ENCODE measurements at places on chromosomes 2 and 18. TPM values are rescaled to one million over a fixed set of nuclear protein-coding genes. Genes with fewer than 3 reads are reported as not detected.

The SPDYA gene
- polyA plus RNA-seq: 3.7 TPM

The CFAP53 gene
- 3.1 TPM for polyA plus RNA-seq

The CXCR2 gene
- 0.26 TPM for polyA plus RNA-seq

The REG3A gene
- not detected for polyA plus RNA-seq

The GALNT13 gene
- polyA plus RNA-seq: 25.9 TPM

The DSG2 gene
- polyA plus RNA-seq: 1.3 TPM

The TGFBRAP1 gene
- 18.9 TPM for polyA plus RNA-seq

The IL36G gene
- polyA plus RNA-seq: 0.18 TPM

The AGXT gene
- not detected for polyA plus RNA-seq

The ASTL gene
- 0.27 TPM for polyA plus RNA-seq

The SPC25 gene
- 10.3 TPM for polyA plus RNA-seq

The EML4 gene
- polyA plus RNA-seq: 37.3 TPM

The KIF3C gene
- polyA plus RNA-seq: 133 TPM

The CHRND gene
- 0.74 TPM for polyA plus RNA-seq

All from spinal cord (tissue), 10 donors.